ENCODE measurements at places on chromosomes 6 and 20.

DNA sequence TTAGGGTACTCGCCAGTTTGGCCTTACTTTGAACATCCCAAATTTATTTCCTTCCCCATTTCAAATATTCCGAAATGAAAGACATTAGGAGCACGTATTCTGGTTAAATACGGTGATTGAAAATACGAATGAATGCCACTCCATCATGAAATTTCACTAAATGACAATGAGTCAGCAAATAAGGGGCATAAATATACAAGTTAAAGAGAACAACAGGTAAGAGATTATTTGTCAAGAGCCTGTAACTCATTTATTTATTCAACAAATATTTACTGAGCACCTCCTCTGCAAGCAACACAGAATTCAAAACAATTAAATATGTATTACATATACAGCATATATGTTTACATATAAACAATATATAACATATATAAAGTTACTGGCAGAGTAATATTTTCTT lies 44.8 kb downstream of the MYB start:
- no peak for DNase-seq

- no peak for DNase-seq
Measured at GRCh38 chr20:62826646-62827310, 9.9 kb downstream of the COL9A3 start.

- DNase-seq, result no peak
Measured at GRCh38 chr6:135722679-135723078, 128.8 kb upstream of the PDE7B start.

DNA sequence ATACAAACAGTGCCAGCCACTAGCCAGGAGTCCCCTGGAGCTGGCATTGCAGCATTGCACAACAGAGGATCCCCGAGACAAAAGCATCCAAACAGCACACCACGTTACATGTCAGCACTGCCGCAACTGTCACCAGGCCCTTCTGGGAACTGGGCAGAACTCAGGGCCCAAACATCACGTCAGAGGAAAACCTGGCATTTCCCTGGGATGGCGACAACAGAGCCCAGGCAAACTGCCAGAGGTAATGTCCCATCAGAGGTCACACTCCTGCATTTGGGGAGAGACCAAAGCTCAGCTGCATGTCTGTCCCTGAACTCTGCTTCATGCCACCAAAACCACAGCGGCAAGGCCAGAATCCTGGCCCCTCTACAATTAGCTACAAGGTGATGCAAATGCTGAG lies 36.3 kb downstream of the PPP1R3G start:
- DNase-seq, result no peak

DNA sequence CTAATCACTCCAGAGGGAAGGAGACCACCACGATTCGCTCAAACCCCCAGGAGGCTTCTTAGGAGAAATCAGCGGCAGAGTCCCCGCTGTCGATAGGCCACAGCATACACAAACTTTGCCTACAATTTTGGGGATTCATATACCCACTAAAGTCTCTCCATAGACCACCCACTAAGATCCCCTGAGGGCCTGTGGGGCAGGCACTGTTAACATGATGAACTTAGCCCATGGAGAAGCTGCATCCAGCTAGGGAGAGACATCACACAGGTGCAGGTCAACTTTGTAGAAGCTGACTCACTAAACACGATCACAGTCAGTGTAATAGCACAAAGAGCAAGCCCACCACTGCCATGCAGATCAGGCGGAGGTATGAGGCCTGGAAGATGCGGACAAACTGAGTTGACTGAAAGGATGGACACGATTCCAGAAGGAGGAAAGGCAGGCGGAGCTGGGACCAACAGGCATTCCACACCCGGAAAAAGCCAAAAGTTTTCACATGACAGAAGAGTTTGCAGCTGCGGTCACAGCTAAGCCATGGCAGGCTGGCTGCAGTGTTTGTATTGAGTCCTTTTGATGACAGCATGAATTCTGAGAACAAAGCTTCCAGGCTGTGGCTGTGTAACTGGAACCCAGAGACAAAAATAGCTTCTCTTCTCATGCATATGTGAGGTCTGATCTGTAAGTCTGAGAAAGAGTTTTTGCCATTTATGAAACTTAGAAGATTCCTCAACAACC lies 75.7 kb upstream of the QKI start:
- peak; percentile 35 for DNase-seq

DNA sequence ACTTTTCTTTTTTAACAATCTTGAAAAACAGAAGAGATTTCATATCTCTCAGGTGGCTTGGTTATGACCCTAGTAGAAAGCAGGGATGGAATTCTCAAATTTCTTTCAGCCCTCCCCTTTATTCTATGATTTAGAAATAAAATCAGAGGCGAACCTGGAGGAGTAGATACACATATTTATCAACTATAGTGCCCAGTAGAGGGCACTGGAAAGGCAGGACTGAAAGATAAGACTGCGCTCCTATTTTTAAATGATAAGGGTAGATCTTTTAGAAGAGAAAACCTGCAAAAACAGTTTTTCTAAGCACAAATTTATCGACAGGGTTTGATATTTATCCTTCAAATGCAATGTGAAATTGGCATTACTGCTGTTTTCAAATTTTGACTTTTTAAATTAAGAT lies 1296.6 kb downstream of the EPHA7 start:
- peak; percentile 9 for DNase-seq

- DNase-seq, result no peak
Measured at GRCh38 chr6:105645958-105646357, 243.1 kb upstream of the PREP start.

DNA sequence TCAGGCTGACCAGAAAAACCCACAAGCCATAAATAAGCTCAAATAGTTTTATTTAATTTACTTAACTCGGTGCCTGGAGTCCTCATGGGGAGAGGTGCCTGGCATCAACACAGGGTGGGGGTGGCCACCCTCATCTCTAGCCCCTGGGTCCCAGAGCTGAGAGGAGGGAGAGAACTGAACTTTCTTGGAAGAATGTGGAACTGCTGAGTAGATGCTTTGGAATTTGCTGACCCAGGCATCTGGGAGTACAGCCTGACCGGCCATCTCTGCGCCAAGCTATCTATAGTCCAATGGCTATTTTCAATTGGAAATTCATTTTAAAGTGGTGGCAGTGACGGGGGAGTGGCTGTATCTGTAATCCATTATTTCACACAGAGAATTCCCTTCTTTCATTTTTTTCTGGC lies 104.8 kb downstream of the CDH26 start:
- no peak for DNase-seq

- DNase-seq, result peak; percentile 38
Measured at GRCh38 chr6:148179786-148180185, 162.9 kb upstream of the SASH1 start.

DNA sequence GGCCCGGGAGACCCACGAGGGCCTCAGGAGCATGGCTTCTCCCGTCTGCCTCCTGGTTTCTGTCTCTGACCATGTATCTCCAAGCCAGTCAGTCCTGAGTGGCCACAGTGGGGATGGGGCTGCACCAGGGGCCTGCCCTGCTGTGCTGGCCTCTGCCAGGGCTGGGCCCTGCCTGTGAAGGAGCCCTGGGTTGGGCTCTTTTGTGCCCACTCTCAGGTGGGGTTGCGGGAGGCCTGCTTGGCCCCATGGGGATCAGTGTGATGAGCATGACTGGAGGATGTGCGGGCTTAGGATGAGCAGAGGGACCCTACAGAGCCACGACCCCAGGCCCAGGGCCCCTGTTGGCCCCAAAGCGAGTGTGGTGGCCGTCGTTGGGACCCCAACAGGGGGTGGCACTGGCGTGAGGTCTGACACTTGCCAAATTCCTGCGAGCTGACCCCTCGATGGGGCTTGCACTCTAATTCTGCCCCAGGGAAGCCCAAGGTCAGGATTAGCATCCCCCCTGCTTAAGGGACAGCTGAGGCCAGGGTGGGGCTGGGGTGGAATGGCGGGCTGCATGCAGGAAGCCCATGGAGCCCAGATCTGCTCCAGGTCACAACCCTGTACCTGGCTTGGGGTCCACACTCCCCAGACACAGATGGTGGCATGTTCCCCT lies 90.0 kb upstream of the BHLHE23 start:
- peak; percentile 9 for DNase-seq

- no peak for DNase-seq
Measured at GRCh38 chr6:8825726-8826125, 390.4 kb upstream of the SLC35B3 start.

- DNase-seq, result peak; percentile 42
Measured at GRCh38 chr6:35739645-35740524, 3.1 kb downstream of the ARMC12 start.

DNA sequence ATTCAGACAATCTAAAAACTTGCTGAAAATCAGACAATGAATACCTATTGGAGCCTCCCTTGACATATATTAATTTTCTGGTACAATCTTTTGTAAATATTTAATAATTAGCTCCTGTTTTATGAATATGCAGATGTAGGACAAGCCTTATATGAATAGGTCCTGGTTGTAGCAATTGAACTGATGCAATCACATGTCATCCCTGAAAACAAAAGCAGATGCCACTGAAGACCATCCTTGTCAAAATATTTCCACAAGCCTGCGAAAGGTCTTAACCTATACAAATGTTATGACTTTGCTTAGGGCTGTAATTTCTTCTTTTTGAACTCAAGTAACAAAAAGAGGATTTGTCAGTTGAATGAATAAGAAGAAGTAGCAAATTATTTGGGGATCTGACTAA lies 722.1 kb downstream of the EYS start:
- DNase-seq, result no peak

DNA sequence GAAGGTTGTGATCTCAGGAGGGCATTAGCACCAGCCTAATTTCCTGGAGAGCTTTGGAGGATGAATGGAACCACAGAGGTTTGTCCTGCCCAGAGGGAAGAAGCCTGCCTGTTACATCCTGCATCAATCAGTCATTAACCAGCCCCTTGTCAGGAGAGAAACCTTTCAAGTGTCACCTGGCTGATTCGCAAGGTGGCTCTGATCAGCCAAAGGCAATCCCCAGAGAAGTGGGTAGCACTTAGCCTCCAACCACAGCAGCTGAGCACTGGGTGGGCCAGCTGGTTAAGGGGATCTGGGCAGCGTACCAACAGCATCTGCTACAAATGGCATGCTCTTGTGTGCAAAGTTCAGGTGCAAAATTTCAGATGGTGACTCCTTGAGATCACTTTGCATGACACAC lies 26.9 kb downstream of the ANKEF1 start:
- no peak for DNase-seq

DNA sequence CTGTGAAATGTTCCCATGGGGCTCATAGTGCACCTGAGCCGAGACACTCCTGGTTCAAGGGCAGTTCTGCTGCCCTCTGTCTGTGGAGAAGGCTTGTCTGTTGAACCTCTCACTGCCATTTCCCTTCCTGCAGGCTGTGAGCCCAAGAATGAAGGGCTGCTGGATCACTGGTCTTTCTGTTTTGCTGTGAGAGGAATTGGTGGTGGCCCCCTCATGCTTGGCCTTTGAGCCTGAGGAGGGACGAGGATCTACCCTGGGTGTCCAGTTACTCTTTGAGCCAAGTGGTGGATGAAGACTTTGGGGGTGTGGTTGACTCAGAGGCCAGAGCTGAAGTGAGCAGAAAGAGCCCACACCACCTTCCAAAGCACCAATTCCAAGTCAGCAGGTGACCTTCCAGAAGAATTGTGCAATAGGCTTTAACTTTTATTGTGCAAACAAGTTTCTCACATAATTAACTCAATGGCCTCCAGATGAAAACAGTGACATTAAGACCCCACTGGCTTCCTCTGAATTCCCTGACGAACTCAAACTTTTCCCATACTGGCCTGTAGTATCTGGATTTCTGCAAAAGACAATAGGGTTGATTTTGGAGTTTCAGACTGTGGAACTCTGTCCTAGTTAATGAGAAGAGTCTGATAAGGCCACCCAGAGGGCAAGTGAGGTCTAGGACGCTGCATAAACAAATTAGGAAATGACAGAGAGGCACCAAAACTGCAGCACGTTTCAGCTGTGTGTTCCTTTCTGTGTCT lies 101.5 kb downstream of the PHACTR3 start:
- DNase-seq, result peak; percentile 26

DNA sequence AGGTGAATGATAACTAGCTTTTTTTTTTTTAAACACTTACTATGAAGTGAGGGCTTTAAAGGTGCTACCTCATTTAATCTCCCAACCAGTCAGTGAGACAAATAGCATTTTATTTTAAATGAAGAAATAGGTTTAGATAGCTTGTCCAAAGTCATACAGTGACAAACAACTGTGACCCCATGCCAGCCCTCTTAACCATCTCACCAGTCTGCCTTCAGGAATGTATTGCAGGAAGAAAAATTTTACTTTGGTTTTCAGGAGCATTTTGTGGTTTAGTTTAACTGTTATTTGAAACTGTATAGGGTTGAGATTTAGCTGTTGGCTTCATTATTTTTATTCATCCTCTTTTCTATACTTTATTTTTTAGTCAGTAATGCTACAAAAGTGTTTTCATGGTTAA lies 18.6 kb downstream of the DSE start:
- no peak for DNase-seq

DNA sequence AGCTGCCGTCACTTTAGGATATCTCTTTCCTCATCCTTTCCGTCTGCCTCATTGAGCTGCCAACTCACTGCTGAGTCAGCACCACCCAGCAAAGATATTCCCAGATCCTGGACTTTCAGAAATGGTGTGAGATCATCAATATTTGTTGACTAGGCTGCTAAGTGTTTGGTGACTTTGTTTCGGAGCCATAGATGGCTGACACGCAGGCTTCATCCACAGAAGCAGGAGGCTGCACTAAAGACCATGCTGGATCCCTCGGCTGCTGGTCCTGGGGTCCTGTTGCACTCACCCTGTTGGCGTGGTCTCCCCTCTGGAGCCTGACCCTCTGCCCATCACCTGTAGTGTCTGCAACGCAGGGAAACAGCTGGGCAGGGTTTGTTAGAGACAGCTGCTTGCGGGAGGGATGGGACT lies 96.5 kb downstream of the ERMARD start:
- DNase-seq, result no peak

DNA sequence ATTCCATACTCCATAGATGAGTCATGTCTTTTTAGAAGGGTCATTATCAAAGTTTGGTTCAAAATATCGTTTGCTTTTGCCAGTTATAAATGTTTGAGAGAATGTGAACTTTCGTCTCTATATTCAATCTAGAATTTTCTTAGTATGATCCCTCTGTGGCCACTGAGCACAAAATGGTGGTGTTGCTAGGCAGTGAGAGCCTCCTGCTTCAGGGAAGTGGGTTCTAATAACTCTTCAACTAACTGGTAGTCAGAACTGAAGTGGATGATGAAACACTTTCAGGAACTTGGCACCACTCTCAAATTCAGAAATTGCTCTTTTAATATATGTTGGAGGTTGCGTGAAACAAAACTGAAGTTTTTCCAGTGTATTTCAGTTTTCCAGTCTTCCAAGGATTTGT lies 125.0 kb upstream of the DOK5 start:
- DNase-seq, result no peak

All from iPS-NIHi11 (cell line).